ENCODE measurements at places on chromosomes 7 and 10.

DNA sequence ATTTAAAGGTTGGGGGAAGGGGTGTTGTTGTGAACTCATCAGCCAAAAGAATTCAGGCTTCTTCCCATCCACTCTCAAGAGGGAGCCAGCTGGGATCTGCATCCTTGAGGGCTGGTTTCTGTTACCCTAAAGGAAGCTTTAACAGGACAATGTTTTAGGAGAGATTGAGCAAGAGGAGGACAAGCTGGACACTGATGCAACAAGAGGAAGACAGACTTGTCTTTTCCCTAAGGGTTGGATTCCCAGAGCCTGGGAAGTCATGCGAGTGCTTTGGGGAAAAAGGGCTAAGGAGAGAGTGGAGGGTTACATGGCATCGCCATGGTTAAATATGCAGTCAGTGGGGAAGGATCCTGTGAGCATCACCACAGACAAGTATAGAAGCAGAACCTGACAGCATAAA lies 47.6 kb upstream of the PDE1C start:
- DNase-seq: no peak

DNA sequence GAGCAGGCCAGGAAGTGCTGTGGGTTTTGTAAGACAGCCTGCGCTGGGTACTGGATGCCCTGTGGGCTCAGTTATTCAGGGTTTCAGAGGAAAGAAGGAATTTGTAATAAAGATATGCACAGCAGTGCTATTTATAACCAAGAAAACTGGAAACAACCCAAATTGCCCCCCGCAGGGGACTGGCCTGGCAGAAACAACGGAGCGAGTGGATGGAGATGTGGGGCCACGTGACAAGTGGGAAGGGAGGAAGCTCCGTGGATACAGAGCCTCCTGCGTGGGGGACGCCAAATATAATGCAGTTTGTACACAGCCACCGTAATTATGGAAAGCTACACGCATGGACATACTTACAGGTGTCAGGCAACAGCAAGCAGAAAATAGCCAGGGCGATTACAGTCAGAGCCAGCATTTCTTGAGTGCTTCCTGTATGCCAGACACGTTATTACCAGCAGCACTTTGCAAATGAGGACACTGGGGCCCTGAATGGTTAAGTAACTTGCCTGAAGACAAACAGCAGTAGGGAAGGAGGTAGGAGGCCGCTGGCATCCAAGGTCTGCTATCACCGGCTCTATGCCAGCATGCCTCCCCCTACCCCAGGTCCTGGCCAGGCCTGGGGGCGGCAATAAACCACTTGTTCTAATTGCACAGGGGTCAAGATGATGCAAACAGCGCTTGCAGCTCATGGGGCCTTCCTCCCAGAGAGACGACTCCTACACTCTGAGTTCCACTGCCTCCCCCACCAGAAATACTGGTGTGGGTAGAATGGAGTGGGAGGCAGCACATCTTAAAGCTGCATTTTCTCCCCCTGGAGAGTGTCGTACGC lies 8.7 kb upstream of the CAMK2B start:
- DNase-seq: no peak

DNA sequence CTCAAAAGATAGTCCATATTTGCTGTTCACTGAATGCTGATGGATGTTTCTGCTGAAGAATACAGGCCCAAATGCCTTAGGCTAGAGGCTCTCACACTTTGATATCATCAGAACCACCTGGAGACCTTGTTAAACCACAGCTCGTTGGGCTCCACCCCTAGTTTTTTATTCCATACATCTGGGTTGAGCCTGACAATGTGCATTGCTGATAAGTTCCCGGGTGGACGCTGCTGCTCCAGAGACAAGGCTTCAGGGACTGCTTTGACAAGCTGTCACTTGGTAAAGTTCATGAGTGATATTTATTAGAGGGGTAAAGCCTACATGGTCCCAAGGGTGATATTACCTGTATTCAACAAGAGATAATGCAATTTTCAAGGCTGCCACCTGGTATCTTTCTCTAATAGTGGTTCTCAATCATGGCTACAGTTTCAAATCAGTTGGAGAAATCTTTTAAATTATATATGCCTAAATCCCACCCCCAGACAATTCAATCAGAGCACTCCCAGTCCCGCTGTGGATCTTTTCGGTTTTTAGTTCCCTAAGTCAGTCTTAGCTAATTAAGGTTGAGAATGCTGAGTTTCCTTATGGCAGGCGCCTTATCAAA lies 107.1 kb upstream of the GSDME start:
- no peak for DNase-seq

GRCh38 chr10:109831846-109832245 lies 91.5 kb downstream of the XPNPEP1 start:
- no peak for DNase-seq

DNA sequence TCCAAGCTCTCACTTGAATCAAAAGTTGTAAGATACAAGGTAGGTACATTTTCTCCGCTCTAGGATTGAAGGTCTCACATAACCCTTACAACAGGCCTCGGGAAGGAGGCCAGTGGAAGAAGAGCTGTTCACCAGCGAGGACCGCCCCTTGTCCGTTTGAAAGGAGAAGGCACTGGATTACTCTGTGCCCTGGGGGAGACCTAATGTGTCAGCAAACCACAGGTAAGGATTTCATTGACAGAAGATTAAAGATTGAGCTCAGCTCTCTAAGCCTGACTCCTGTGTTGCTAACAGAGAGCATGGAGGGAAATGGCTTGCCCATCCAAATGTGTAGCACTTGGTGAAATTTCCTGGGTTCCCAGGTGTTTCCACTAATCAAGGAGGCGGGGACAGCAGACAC lies 81.2 kb downstream of the SLC16A9 start:
- DNase-seq: no peak

DNA sequence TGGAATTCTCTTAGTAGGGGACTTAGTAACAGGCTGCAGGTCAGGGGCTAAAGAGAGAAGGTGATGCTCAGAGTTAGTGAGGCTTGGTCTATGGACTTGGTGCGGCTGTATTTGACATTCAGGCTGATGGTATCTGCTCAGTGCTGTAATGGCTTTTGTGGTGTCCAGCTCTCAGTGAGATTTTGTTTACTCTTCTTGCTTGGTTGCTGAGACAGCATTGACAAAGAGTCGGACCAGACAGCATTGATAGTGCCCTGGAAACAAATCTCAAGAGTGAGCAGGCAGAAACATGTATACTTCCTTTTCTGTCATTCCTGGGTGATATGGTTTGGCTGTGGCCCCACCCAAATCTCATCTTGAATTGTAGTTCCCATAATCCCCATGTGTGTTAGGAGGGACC lies 202.0 kb downstream of the STK31 start:
- no peak for DNase-seq

- no peak for DNase-seq
Observed at GRCh38 chr10:79382491-79382941, 35.2 kb downstream of the PPIF start.

DNA sequence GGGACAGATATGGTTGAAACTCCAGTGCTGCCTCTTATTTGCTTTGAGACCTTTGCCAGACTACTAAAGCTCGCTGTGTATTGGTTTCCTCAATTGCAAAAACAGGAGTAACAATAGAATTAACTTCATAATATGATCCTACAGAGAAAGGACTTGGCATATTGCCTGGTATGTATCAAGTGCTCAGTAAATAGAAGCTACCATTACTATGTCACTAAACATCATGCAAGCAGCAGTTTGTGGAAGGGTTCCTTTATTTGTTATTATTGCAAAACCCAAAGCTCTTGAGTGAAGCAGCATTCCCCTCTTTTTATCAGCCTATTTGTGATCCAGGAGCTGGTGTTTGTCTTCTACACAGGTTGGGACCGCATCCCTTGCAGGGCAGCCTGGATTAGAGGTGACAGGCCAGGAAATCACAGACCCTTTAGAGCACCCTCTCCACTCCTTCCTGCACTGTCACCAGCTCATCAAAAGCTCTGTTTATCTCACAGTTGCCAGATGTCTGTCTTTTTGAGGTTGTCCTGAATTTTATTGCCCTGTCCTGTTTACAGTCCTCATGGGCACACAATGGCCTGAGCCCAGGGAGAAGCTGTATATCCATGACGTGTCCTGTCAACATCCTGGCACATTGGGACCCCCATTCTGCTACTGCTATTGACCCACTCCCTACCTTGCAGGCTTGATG lies 121.5 kb downstream of the SNX10 start:
- no peak for DNase-seq

GRCh38 chr7:112707655-112708054 lies 82.5 kb downstream of the TMEM168 start:
- DNase-seq: no peak

DNA sequence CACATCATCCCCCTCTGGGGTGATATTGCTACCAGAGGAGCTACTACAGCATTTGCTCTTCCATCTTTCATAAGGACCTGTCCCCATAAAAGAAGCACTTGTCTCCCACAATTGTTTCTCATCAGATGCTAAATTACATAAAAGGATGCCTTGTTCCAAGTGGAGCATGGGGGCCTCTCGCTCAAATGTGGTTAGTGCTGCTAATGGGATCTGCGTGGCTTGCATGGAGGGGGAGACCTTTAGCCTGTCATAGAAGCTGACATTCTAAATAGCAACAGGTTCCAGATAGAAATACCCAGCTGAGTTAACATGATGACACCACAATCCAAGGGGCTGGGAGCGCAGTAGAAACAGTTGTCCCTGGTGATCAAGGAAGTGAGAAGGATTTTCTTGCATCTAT lies 257.9 kb downstream of the SFMBT2 start:
- no peak for DNase-seq

DNA sequence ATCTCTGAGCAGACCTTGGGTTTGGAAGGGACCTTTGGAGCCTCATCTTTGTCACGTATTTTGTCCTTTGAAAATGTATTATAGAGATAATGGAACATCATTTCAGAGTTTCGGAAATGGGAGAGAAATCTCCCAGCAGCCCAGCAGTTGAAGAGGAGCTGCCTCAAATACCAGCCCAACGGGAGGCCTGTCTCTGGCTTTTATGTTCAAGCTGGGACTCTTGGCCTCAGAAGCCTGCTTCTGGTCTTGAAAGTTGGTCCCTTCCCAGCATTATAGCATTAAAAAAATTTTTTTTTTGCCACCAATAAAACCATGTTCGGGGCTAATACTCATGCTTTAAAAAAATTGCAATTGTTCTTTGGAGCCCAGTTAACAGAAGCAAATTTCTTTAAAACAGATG lies 73.4 kb upstream of the CTBP2 start:
- DNase-seq: no peak

GRCh38 chr7:140992422-140992821 lies 22.3 kb downstream of the MRPS33 start:
- DNase-seq: no peak

GRCh38 chr7:32163896-32164295 lies 93.7 kb upstream of the PDE1C start:
- no peak for DNase-seq

DNA sequence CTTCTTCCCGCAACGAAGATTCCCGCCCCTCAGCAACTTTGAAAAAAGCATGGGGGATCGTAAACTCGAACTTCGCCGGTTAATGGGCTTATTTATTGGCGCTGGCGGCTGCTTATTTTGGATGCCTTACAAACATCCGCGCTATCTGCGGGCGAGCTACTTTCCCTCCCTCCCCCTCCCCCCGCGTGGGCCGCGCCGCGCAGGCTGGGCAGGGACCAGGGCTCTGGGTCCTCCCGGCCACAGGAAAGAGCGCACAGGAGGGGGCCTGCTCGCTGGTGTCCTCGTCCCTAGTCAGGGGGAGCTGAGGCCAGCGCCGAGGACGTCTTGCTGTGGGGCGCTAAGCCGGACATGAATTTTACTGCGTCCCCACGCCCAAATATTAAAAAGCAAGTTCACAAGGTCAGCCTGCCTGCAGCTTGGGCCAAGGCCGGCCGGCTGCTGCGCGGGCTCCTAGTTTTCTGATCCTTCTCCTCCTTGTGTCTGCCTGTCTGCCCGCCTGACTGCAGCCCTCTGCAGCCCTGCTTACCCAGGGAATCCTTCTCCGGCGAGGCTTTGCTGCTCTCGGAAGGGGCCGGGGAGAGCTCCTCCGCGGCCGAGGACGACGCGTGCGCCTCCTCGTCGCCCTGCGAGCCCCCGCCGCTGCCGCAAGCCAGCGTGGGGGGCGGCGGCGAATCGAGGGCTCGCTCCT lies 1.2 kb downstream of the HOXA10 start:
- DNase-seq: no peak

- no peak for DNase-seq
Observed at GRCh38 chr10:61841338-61841875, 60.1 kb upstream of the ARID5B start.

DNA sequence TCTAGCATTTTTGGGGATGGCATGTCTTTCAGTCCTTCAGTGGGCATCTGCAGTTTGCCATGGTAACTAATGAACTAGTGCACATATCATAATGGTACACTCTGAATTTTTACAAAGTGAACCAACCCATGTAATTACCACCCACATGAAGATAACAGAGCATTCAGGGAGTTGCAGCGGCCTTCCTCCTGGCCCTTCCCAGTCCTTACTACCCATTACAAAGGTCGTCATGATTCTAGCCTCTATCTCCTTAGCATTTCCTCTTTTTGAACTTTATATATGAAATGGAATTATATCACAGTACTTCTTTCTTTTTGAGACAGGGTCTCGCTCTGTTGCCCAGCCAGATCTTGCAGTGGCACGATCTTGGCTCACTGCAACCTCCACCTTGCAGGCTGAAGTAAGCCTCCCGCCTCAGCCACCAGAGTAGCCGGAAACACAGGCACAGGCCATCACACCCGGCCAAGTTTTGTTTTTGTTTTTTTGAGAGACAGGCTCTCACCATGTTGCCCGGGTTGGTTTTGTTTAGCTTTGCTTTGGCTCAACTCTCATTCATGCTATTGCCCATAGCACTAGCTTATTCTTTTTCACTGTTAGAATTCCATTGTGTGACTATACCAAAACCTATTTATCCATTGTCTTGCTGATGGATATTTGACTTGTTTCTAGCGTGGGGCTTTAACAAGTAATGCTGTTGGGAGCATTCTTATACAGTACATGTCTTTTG lies 79.2 kb downstream of the APBB1IP start:
- no peak for DNase-seq

GRCh38 chr7:73703757-73704639 lies 15.5 kb downstream of the STX1A start:
- no peak for DNase-seq

GRCh38 chr7:74581916-74582440 lies 75.5 kb upstream of the GTF2I start:
- DNase-seq: no peak

GRCh38 chr7:7738622-7739021 lies 20.2 kb upstream of the RPA3 start:
- no peak for DNase-seq

GRCh38 chr7:109386959-109387358 lies 817.3 kb downstream of the DNAJB9 start:
- no peak for DNase-seq

DNA sequence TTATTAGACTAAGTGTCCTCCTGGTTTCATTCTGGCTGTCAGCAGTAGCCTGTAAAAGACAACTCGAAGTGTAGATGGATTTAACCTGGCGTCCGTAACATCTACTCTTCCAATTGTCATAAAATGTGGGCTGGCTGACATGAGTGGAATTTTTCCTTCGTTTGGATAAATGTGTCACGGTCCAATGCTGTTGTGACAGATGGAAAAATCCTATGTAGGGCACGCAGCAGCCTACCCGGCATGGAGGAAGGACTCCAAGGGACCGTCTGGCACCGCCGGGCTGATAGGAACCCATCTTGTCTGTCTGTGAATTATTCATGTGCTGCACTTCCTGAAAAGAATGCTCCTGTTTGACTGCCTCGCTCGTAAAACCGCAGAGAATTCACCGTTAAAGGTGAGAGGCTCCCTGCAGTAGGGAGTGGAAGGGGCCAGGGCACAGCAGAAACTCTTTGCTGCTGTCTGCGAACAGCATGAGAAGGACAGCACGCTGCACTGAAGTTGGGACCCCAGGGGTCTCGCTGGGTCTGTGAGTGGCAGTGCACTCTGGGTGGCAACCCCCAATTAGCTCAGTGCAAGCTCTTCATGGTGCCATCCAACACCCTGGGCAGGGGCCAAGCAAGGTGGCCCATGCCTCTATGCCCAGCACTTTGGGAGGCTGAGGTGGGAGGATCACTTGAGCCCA lies 1.6 kb upstream of the ORAI2 start:
- no peak for DNase-seq
